ENCODE measurements at places on chromosomes 2 and 18.

DNA sequence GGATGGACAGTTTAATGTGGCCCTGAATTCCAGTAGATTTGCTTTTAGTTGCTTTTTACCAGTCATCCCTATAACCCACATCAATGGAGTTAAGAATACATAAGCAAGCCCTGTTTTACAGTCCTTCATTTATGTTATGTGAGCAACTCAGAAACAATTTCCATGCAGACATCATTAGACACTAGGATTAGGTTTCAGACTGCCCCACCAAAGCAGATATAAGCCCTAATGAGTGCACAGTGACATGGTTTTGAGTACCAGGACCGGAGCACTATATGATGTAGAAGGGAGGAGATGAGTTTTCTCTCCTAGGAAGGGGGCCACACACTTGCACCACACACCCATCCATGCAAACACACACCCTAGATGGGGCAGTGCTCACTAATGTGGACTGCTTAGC lies 15.5 kb downstream of the KCNS3 start:
- DNase-seq = no peak

DNA sequence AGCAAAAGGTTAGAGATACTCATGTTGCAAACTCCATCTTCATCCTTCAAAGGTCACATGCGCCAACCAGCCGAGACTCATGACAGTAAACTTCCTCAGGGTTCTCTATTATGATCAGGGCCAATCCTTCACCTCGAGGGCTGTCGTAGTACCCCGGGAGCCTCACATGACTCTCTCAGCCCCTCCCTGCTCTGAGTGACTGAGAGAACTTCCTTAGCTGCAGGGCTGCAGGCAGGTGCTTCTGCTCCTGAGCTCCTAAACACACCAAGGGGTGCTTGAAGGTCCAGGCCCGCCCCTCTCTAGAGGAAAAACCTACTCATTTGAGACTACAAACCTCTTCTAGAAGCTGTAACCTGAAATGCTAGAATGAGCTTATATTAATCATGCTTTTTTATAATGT lies 48.2 kb downstream of the LONRF2 start:
- DNase-seq = no peak

- no peak for DNase-seq
Measured at GRCh38 chr2:150860301-150860700, 372.8 kb upstream of the RND3 start.

DNA sequence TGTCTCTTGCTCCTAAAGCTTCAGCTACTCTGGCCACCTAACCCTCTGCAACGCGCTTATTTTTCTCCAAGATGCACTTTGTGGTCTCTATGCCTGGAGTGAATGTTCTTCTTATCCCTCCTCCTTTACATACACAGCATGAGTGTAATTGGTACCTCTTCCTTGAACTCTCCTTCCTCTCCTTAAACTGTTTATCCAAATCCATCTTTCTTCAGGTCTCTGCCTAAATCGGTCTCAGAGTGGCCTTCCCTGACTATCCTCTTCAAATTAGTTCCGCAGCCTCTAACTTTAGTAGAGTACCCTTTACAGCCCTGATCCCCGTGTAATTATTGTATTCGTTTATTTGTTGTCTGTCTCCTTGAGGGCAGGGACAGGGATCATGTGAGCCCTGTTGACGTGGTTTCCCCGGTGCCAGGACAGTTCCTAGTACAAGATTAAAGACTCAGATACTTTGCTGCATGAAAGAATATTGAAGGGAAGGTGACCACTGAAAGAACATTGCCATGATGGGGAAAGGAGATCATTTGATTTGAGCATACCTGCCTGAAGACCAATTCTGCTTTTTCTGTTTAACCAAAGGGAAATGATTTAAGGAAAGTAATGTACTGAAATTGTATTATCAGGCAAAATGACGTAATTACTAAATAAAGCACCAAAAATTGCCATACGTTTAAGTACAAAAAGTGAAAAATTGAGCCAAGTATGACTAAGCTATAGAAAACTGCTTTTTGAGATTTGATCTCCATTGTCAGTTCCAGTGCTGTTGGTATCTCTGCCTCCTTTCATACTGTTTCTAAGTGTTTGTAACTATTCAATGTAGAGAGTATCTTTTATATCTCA lies 1.2 kb downstream of the CNOT9 start:
- DNase-seq = no peak

DNA sequence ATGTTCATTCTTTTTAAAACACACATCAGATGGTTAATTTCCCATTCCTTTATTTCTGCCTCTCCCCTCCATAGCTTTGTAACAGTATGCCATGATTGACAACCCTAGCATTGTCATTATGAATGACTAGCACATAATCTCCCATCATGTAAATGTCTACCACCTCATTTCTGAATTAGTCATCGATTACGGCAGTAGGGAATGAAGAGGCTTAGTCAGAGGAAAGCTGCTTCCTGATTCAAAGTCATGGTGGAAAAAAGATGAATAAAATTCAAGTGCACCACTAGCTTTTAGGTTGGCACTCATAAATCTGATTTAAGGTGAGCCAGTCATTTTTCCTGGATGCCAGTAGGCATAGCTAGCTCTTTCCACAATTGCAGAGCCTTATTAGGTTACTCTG lies 19.1 kb upstream of the ACMSD start:
- DNase-seq = no peak

DNA sequence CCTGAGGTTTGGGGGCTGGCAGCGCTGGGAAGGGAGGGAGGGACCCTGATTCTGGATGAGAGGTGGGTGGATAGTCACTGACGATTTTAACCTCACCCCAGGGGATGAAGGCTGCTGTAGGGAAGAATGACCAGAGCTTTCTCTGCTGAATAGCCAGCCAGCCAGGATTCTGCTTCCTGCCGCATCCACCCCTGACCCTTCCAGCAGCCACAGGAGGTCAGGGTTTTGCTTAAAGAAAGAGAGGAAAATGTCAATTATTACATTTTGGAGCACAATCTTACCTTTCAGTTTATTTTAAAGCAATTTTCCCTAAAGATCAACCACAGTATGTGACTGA lies 217.7 kb downstream of the GBX2 start:
- DNase-seq = peak; percentile 20

All from iPS DF 6.9 (cell line).